ENCODE measurements at places on chromosomes 6 and 20.
A peak's percentile ranks its signal among the peaks of the same experiment; 100 is the strongest.

- no peak for DNase-seq
Observed at GRCh38 chr6:108222064-108222463, 38.8 kb downstream of the SNX3 start.

- no peak for DNase-seq
Observed at GRCh38 chr6:94099072-94099471, 679.7 kb upstream of the EPHA7 start.

DNA sequence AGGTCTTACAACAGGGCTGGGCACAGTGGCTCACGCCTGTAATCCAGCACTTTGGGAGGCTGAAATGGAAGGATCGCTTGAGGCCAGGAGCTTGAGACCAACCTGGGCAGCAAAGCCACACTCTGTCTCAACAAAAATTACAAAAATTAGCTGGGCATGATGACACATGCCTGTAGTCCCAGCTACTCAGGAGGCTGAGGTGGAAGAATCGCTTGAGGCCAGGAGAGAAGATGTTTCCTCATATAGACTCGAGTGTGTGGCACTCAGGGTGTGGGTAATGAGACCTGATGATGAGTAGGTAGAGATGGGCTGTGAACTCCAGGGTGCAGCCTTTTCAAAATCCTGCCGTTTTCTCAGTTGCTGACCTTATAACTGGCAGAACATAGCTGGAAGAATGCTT lies 125.3 kb upstream of the FOXO3 start:
- no peak for DNase-seq

DNA sequence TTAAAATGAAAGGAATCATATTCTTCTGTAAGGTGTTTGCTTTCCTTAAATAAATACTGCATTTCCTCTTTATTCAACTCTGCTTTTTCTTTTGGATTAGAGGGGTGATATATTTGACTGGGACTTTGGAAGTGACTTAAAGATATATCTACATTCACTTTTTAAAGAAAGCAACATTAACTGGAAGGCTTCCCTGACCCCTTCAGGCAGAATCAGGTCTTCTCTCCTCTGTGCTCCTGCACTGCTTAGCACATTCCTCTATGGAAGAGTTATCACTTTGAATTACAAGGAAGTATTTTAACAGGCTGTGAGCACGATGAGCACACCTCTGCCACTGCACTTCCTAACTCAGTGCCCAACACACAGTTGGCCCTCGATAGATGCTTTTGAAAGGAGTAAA lies 59.2 kb upstream of the POU3F2 start:
- no peak for DNase-seq

GRCh38 chr6:56552187-56553130 lies 90.2 kb downstream of the DST start:
- no peak for DNase-seq

DNA sequence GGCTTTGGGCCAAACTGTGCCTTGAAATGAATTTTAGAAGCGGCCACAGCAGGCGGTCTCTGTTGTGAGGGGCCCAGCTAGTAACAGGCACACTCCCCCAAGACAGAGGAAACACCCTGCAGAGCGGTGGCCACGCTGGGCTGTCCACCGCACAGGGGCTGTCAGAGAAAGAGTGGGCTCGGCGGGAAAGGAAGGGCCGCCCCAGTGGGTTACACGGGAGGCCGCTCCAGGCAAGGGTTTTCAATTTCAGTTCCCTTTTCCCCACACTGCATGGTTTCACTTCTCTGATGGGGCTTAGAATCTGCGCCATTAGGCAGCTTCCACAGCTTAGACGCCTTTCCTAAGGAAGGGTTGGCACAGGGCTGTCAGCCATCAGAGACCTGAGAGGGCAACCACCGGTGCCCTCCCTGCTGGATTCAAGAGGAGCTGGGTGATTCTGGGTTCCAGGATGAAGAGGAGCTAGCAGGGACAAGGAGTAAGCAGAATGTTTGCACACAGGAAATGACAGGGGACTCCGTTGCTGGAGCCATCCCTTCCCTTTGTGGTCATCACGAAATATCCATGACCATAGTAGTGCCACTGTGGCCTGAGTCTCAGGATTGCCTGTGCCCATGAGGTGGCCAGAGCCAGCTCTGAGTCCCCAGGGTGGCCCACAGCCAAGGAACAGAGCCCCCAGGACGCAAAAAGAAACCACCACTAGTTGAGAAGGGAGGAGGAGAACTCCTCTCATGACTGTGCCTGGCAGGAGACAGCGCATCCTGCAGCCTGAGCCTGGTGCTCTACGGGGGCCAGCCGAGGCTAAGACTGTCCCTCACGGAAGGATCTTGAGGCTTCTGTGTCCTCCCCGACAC lies 282.7 kb downstream of the NRN1 start:
- no peak for DNase-seq

DNA sequence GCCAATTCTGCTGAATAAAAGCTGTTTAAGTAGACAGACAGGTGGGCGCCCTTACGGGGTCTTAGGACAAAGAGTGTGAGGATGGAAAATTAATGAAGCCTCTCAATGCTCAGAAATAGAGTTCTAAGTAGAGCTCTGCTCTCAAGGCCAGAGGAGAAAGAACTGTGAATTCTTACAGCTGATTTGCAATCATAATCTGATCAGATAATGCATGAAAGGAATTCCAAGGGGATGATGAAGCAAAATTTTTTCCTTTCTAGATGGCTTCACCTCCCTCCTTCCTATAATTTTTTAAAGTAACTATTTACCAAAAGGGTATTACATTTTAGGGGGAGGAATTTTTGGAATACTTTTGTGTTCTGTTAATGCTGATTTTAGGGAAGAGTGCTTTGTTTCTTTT lies 308.1 kb upstream of the HS3ST5 start:
- DNase-seq, result no peak

GRCh38 chr6:28922821-28923317 lies 916 bp downstream of the TRIM27 start:
- peak; percentile 49 for DNase-seq

- no peak for DNase-seq
Observed at GRCh38 chr6:54003316-54003715, 107.9 kb upstream of the MLIP start.

DNA sequence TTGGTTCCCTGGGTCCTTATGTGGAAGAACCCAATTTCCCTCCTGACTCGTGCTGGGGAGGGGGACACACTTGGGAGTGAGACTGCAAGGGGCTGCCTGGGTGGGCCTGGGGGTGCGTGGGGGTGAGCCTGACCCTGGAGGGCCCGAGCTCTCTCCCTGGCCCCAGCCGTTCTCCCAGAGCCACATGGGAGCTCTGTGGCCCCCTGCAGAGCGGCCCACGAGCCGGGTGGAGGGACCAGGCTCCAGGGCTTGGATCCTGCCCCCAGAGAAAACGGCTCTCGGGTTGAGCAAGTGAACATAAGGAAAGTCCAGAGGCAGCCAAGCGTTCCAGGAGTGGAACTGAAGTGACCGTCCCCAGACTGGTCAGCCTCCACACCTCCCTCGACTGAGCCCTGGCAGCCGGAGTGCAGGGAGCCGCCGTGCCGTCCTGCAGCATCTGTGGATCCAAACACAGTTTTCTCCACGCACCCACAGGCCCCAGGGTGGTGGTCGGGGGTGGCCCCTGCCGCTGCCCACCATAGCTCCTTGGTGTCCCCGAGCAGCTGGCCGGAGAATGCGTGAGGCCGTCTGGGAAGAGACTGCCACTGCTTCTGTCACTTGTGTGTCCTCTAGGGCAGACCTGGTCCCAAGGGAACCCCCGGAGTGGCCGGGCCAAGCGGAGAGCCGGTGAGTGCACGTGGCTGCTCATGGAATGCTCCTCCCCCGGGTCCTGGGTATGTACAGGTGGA lies 10.6 kb downstream of the COL9A3 start:
- DNase-seq, result no peak

DNA sequence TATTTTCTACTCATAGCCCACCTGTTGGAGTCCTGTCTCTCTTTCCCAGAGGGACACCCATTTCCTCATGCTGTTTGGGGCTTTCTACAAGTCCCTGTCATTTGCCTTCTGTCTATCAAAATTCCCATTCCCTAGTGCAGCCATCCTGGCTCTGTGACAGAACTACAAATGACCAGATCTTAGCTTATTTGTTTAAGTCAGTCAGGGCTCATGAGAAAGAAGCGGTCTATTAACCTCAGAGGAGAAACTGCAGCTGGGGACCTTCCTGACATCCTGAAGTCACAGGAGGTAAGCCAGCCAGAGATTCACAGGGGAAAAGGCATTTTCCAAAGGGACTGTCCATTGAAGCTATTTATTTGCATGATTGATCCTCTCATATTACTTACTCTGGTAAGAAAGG lies 1.7 kb upstream of the COL9A1 start:
- DNase-seq, result no peak

DNA sequence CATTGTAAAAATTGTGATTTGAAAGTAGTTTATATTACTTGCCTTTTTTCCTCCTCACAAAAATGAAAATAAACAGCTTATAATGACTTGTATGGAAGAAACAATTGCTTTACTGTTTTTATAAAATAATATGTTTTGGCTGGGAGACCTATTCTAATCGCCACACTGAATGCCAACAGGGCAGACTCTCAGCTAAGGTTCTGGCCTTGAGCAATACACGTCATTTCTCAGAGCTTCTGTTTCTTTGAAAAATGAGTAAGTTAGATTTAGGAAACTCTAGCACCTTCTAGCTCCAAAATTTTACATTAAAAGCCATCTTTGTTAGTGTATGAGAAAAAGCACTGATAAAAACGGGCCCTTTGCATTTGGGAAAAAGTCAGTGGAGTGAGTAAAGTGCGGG lies 166.6 kb downstream of the ARID1B start:
- DNase-seq, result no peak

DNA sequence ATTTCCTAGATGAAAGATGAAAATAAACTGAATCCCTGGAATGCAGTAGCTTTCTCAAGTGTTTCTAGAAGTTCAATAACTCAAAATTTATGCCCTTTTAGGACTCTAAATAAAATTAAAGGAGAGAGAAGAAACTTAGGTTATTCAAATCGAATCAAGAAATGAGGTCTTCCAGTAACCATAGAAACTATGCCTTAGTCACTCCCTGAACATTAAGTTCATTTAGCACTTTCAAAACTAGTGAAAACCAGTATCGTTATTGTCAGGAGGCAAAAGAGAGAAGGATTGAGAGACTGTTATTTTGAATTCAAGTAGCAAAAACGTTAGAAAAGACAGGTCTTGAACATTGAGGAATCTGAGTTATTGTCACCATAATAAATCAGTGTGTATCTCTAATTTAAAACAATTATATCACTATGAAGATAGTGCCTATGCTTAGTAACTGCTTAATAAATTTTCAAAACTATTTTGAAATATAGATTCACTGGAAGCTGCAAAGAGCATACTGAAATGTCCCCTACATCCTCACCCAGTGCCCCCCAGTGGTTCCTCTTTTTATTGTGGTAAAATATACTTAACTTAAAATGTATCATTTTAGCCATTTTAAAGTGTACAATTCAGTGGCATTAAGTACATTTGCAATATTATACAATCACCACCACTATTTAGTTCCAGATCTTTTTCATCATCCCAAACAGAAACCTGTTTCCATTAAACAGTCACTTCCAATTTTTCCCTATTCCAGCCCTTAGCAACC lies 4.6 kb downstream of the RPP21 start:
- no peak for DNase-seq

- DNase-seq, result no peak
Observed at GRCh38 chr20:14986026-14986655, 648.7 kb upstream of the FLRT3 start.

DNA sequence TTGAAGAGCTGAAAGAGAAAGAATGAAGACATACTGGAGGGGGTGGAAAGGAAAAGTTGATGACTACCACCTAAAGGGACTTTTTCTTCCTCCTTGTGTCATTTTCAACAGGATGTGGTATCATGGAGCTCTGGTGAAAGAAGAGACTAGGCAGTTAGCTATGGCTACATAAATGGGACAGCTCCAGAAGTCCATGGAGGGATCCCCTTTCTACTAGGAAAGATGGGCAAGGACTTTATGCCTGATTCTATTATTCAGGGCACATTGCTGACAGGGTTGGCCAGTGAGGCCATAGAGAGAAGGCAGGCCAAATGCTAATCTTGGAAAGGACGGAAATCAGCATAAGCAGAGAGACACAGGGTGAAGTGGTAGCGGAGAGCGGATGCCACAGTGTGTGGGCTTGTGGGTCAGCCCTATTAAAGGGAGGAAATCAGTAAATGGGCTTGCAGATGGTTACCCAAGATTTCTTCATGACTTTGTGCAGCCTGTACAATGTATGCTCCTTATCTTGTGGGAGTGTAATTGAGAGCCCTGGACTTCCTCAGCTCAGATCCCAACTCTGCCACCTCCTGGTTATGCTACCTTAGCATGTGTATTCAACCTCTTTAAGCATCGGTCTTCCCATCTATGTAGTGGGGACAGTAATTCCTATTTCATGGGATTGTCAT lies 77.4 kb upstream of the TMEM170B start:
- no peak for DNase-seq

GRCh38 chr6:23301556-23301955 lies 732.2 kb downstream of the HDGFL1 start:
- no peak for DNase-seq

GRCh38 chr6:5667737-5668136 lies 339.0 kb downstream of the NRN1 start:
- no peak for DNase-seq

DNA sequence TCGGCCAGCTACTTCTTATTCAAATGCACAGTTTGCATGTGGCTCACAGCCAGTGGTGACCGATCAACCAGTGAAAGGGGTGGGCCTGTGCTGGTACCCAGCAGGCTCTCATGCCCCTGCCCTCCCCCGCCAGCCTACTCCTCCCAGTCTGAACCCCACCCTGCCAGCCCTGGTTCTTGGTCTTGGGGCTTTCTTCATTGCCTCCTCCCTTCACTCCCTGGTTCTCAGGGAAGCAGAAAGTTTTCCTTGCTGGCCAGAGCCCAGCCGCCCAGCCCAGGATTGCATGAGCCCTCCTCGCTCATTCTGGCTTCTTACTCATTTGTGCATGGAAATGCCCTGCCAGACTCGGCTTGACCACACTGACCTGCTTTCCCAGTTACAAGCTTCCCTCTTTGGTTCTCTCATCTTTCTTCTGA lies 40.8 kb downstream of the KCNK17 start:
- no peak for DNase-seq

DNA sequence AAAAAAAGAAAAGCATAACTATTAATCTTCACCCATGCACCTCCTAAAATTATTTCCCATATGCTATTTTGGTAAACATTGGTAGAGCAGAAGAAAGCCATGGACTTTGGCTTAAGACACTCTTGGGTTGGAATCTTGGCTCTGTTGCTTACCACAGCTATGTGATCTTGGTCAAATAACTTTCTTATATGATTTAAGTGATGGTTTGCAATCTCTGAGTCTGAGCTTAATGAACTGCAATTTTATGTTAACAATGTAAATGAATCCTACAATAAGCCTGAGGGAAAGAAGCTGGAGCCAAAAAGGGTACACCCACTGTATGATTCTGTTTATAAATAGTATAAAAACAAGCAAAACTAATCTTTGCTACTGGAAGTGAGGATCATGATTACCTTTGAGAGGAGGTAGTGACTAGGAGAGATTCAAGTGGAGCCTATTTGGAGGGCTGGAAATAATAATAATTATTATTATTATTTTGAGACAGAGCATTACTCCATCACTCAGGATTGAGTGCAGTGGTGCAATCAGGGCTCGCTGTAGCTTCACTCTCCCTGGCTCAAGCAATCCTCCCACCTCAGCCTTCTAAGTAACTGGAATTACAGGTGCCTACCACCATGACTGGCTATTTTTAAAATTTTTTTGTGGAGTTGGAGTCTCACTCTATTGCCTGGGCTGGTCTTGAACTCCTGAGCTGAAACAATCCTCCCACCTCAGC lies 34.5 kb downstream of the ABRACL start:
- DNase-seq, result no peak

- DNase-seq, result no peak
Observed at GRCh38 chr6:44068607-44069296, 58.5 kb downstream of the MRPL14 start.

- no peak for DNase-seq
Observed at GRCh38 chr6:121548131-121548530, 112.7 kb downstream of the GJA1 start.

- peak; percentile 92 for DNase-seq
Observed at GRCh38 chr6:33299237-33299944, 649 bp upstream of the RGL2 start.

Measured in hematopoietic multipotent progenitor cell treated with erythropoietin and hydrocortisone succinate and interleukin-3 and kit ligand, for 8 days (in vitro differentiated cells).